ENCODE measurements at places on chromosomes 11 and 22. TPM values are rescaled to one million over a fixed set of nuclear protein-coding genes. Genes with fewer than 3 reads are reported as not detected.

TMPRSS13 gene
- total RNA-seq, result not detected

GLYATL1 gene
- not detected for total RNA-seq

PHOX2A gene
- total RNA-seq, result not detected

IGSF9B gene
- total RNA-seq, result 1.6 TPM

NEFH gene
- 0.16 TPM for total RNA-seq

OR52B2 gene
- total RNA-seq, result not detected
